Right lung (tissue), 10 donors: ENCODE measurements at places on chromosomes 6 and 20. TPM values are rescaled to one million over a fixed set of nuclear protein-coding genes. Genes with fewer than 3 reads are reported as not detected.

Gene KCNQ2
- polyA plus RNA-seq: 25.2 TPM

Gene CTCFL
- 0.52 TPM for polyA plus RNA-seq

GRCh38 chr6:90502866-90503407 is 83.9 kb downstream of the MAP3K7 start:
- no peak for DNase-seq

DNA sequence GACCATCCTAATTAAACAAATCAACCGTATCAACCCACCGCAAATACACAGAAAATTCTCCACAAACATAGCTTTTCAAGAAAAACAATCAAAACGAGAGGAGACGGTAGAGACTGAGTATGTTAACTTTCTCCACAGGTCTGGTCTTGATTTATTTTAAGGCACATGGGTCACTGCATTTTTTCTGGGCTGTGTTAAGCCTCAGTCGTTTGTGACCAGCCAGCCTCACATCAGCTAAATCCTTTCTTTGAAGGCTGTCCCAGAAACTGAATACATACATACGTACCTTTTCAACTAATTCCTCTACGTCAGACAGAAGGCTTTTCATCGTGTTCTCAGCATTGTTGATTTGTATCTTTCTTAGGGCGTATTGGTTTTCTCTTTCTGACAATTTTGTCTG is 69.4 kb downstream of the LAMA4 start:
- no peak for DNase-seq

- no peak for DNase-seq
These were observed 253.2 kb downstream of the BMP7 start for GRCh38 chr20:57013217-57013616.

GRCh38 chr6:52435345-52435744 is 15.2 kb downstream of the EFHC1 start:
- DNase-seq: no peak

DNA sequence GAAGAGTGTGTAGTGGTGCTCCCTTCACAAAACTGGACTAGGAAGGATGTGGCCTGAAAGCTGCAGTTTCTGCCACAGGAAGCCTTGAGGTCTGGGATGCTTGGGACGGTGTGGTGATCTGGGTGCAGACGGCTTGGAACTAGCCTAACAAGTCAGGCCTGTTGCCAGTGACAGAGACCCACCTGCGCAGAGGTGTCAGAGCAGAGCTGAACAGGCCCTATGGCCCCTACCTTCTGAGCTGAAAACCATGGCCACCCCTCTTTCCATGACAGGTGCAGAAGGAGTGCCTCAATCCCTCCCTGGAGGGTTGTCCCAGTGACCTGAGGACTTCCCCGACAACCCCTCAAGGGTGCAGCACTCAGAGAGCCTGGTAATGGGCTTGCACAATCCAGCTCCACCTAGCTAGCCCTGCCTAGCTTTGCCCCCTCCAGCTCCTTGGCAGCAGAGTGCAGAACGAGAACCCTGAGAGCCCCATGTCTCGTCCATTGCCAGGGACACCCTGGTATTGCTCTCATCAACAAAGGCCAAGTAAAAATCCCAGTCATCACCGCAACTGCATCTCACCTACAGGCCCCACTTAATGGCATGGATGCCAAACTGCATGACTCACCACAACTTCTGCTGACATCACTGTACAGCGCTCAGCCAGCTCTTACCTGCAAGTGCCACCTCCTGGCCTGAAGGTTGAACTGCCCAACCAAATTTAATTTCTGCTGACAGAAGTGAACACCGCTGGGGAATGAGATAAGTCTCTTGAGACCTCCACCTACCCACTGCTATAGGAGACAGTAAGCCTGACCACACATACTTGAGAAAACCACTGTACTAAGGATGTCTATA is 563.1 kb downstream of the TFAP2A start:
- no peak for DNase-seq

Gene SMLR1
- 0.16 TPM for polyA plus RNA-seq

Gene KIAA1755
- 5.8 TPM for polyA plus RNA-seq

GRCh38 chr20:51423810-51424209 is 118.7 kb downstream of the NFATC2 start:
- no peak for DNase-seq

Gene UNC5CL
- 3.2 TPM for polyA plus RNA-seq

- no peak for DNase-seq
These were observed 249.8 kb downstream of the FNDC1 start for GRCh38 chr6:159418997-159419396.

- no peak for DNase-seq
These were observed 12.1 kb downstream of the SRXN1 start for GRCh38 chr20:640674-641515.

- no peak for DNase-seq
These were observed 21.9 kb downstream of the ATXN1 start for GRCh38 chr6:16739329-16739801.

GRCh38 chr6:169668203-169668847 is 33.5 kb downstream of the WDR27 start:
- DNase-seq: no peak

GRCh38 chr20:52843425-52843824 is 128.7 kb upstream of the TSHZ2 start:
- no peak for DNase-seq
